ENCODE measurements at places on chromosomes 2 and 18.
A peak's percentile ranks its signal among the peaks of the same experiment; 100 is the strongest.

GRCh38 chr18:69490813-69491212 lies 90.1 kb downstream of the DOK6 start:
- peak; percentile 86 for DNase-seq

GRCh38 chr2:241219030-241219382 lies 30.5 kb downstream of the ANO7 start:
- no peak for DNase-seq

DNA sequence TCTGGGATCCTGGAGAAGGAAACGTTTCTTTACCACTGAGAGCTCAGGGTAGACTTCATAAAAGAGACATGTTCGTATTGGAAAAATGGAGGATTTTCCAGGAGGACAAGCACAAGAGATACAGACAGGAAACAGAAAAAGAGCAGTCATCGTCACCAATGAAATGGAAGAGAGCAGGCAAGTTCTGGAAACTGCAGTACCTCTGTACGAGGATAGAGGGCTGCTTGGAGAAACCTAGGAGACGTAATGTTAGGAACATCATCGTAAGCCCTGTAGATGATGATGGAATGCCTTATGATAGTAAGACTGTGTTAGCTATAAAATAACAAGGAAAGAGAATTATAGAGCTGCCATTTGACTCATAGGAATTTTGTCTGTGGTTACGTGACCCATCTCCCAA lies 121.1 kb upstream of the KLHL14 start:
- DNase-seq: no peak

- peak; percentile 43 for DNase-seq
Measured at GRCh38 chr2:187959821-187960220, 331.9 kb upstream of the GULP1 start.

GRCh38 chr2:231820786-231821303 lies 34.6 kb downstream of the COPS7B start:
- DNase-seq: no peak

- no peak for DNase-seq
Measured at GRCh38 chr2:42404676-42405075, 43.7 kb upstream of the COX7A2L start.

- no peak for DNase-seq
Measured at GRCh38 chr2:162433491-162433890, 89.6 kb downstream of the GCA start.

- no peak for DNase-seq
Measured at GRCh38 chr2:47964722-47965434, 58.6 kb upstream of the FBXO11 start.

DNA sequence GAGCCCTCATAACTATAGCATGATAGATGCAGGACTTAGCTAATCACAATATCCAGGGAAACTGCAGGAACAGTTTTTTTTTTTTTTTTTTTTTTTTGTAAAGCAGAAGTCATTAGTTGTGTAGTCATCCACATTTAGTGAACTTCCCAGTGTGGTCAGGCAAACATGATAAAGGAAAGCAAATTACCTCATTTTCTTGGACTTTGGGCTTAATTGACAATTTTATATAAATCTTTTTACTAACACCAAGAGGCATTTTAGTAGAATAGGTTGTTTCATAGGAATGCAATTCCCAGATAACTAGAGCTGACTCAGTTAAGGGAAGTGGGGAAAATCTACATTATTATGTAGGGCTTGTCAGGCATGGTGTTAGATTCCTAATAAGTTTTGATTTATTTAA lies 142.7 kb upstream of the GCFC2 start:
- DNase-seq: no peak

- DNase-seq: no peak
Measured at GRCh38 chr18:42719221-42719620, 396.3 kb downstream of the RIT2 start.

Data from fibroblast of villous mesenchyme (primary cell).